ENCODE measurements at places on chromosomes 5 and 9.

DNA sequence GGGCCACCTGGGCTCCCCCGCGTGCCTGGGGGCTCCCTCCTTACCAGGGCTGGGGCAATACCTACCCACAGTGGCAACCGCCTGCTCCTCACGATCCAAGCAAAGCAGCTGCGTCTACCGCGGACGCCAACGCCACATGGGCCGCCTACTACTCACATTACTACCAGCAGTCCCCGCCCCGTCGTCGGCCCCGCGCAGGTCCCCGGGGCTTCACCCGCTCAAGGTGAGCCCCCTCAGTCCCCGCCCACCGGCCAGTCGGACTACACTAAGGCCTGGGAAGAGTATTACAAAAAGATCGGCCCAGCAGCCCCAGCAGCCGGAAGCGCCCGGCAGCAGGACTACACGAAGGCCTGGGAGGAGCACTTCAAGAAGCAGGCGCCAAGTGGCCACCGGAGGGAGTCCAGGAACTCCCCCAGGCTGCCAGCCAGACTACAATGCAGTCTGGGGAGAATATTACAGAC lies 106.0 kb upstream of the MTAP start:
- peak; percentile 27 for DNase-seq

GRCh38 chr9:20725675-20726074 lies 41.6 kb downstream of the FOCAD start:
- no peak for DNase-seq

DNA sequence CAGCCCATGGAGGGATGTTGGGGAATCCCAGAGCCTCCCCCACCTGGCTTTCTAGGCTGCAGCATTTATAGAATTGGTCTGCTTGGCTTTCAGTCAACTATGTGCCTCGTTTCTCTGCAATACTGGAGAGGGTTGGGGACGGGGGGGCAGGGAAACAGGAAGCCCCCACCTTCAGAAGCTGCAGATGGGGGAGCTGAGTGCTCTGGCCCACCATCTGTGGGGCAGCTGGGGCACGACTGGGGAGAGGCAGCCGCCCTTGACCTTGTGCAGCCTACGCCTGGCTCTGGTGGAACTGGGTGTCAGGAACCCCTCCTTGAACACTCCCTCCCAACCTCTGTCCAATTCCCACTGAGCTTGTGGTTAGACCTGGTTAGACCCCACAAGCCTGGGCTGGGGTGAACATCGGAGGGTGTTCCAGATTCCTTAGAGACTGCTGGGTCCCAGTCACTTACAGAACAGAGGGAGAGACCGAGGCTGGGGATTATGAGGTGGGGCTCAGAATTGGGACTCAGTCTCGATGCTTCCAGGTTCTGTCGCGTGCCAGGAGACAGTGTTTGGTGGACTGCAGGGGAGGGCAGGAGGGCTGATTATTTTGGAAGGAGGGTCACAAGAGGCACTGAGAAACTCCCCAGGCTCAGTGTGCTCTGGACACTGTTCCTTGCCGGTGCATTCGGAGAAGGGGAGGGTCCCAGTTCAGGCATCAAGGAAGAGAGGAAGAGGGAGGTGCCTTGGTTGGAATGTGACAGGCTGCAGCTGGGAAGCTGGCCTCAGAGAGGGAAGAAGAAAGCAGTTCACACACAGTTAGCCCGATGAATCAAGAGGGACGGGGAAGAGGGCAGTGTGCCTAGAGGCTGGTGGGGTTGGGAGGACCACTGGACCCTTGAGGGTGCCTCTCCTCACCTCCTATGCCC lies 25.6 kb downstream of the COL27A1 start:
- DNase-seq, result no peak

DNA sequence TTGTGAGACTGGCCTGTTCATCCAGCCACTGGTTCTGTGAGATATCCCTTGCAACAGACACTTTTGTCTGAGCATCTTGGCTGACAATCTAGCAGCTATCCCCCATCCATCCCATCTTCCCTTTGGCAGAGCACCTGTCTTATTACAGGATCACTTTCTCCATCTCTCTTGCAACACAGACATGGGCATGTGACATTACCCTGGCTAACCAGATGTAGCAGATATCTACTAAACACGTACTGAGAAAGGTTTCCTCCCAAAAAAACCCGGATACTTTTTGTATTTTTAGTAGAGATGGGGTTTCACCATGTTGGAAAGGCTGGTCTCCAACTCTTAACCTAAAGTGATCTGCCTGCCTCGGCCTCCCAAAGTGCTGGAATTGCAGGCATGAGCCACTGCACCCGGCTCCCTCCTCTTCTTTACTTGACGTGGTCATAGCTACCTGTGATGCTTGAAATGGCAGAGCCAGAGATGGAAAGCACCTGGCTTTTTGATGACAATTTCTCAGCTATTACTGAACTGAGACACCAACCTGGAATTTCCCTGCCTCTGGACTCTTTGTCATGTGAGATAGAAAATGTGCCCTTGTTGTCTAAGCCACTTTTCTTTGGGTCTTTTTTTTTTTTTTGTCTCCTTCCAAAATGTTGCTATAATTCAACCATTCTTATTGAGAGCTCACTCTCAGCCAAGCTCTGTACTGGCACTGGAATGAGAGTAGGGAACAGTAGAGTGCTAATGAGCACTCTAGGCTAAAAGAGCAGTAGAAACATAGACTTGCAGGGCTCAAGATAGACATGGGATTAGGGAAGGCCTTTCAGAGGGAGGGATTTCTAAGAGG lies 32.6 kb downstream of the FNBP1 start:
- no peak for DNase-seq

- no peak for DNase-seq
These were observed 642 bp downstream of the SV2C start for GRCh38 chr5:76083555-76084495.
